Sigmoid colon (tissue), 7 donors: ENCODE measurements at places on chromosomes 6 and 20. TPM values are rescaled to one million over a fixed set of nuclear protein-coding genes. Genes with fewer than 3 reads are reported as not detected.

MMP24 gene
- total RNA-seq: 1.1 TPM

CCN5 gene
- total RNA-seq: 22.1 TPM

XPO5 gene
- total RNA-seq: 15.1 TPM

ERVFRD-1 gene
- total RNA-seq: not detected

EMILIN3 gene
- 4.3 TPM for total RNA-seq

SSTR4 gene
- not detected for total RNA-seq

POM121L2 gene
- not detected for total RNA-seq
